SJCRH30 (cell line): ENCODE measurements at places on chromosomes 3 and 15. TPM values are rescaled to one million over a fixed set of nuclear protein-coding genes. Genes with fewer than 3 reads are reported as not detected.

GOLGA6L24 gene
- not detected in 2 replicates for total RNA-seq

AMT gene
- total RNA-seq, result 0.26 TPM in 1 of 2 replicates, not detected in the other

SNTN gene
- not detected in 2 replicates for total RNA-seq

- no peak for DNase-seq
- no peaks in the 10 kb centered on the region for H3K4me1 ChIP-seq
- no peaks in the 10 kb centered on the region for H3K36me3 ChIP-seq
- H3K27me3 ChIP-seq, result no peaks in the 10 kb centered on the region
- no peak overlapping the region for H3K27ac ChIP-seq
Observed at GRCh38 chr3:66312039-66312438, 91.2 kb downstream of the SLC25A26 start.

DNA sequence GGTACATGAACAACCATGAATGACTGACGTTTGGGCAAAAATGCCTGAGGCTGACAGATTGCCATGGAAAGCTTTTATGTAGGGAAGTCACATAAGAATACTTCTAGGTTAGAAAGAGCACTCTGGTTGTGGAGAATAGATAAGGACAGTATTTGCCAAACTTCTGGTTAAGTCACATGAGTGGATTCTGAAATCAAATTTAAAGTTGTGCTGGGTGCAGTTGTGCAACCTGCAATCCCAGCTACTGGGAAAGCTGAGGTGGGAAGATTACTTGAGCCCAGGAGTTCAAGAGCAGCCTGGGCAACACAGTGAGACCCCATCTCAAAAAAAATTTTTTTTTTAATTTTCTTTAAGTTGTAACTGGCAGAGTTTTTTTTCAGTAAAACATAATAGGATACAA is 7.2 kb upstream of the ZNF148 start:
- H3K36me3 ChIP-seq, result no peaks in the 10 kb centered on the region
- no peaks in the 10 kb centered on the region for H3K27me3 ChIP-seq
- no peak overlapping the region for H3K4me3 ChIP-seq
- no peak for DNase-seq

- DNase-seq, result no peak
- no peak overlapping the region for H3K4me3 ChIP-seq
- peaks cover 5% of the 10 kb centered on the region; the same call in 1 of the 2 replicates for H3K27me3 ChIP-seq
- no peaks in the 10 kb centered on the region for H3K36me3 ChIP-seq
Observed at GRCh38 chr15:68479870-68480269, 47.9 kb upstream of the ITGA11 start.
